NCI-H510A treated with DMSO at 0.1 percent for 48 hours (cell line): ENCODE measurements at places on chromosomes 12 and 14.

DNA sequence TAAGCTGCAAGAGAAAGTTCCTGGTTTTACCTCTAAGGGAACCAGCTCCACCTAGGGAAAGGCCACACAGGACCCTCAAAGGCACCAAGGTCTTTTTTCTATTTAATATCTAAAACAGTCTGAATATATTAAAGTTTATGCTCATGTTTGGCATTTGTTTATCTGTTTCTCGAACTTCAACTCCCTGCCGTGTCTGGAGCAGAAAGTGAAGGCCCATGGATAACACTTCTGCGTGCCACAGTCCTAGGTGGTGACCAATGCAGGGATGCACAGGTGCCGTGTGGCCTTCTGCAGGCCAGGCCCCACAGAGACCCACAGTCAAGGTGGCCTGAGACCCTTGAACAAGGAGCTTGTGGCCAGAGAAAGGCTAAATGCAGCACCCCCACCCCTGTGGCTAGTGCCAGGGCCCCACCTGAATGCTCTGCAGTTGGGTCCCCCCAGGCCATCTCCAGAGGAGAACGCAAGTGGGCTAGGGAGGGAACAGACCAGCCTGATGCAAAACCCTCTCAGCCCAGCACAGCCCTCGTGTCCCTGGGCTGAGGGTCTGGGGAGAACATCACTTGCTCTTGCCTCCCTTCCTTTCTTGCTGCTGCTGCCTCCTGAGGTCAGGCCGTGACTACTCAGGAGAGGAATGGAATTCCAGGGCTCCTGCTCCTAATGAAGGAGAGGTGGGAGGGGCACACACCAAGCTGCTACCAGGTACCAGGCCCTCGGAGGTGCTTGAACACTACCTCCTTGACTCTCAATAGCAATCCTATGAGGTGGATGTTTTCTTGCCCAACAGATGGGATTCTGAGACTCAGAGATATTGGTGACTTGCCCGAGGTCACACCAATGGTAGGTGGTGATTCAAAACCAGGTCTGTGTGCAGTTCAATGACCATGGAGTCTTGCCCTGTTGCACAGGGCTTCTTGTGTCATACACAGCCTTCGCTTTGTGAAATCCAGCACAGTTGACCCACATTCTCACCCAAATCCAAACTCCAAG, 45.4 kb downstream of the PSMA6 start:
- DNase-seq = no peak

GRCh38 chr14:72958548-72958947, 32.3 kb downstream of the DCAF4 start:
- no peak for DNase-seq

GRCh38 chr14:44379292-44379977, 127.6 kb downstream of the FSCB start:
- no peak for DNase-seq

- no peak for DNase-seq
Observed at GRCh38 chr12:21528953-21529352, 2.9 kb downstream of the SPX start.

GRCh38 chr14:50666772-50667683, 1.1 kb downstream of the SAV1 start:
- DNase-seq = peak; percentile 51

- no peak for DNase-seq
Observed at GRCh38 chr14:32629236-32629635, 300.1 kb downstream of the AKAP6 start.

DNA sequence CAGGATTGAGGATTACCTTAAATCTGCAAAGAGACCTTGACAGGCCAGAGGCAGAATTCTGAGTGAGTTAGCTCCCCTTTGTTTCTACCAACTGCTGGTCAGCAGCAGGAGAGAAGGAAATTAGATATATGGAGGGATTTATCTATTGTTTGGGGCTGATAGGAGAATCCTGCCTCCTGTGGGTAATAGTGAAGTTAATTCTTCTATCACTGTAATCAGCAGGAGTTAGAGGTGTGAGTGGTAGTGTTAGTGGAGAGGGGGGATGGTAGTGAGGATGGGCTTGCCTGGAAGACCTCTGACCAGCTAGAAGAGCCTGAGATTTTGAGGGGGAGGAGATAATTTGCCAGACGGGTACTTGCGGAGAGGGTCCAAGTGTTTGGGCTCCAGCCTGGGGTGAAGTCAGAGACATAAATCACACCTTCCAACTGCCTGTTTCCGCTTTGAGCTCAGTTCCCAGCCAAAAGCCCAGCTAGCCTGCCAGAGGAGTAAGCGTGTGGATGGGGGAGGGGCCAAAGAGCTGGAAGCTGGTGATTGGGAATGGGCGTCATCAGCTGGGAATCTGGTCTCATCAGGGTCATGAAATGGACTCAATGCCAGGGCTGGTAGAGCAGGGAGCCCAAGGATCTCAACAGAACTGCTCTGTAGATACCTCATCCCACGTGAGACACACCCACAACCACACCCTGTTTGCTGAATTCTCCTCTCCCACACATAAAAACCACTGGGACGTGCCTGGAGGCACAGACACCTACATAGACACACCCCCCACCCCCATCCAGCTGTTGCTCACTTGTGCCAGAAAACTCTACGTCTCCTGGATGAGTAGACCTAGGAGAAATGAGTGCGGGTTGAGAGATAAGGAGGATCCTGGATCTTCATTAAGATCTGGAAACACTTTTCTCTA, 13.1 kb upstream of the ITGA5 start:
- no peak for DNase-seq

DNA sequence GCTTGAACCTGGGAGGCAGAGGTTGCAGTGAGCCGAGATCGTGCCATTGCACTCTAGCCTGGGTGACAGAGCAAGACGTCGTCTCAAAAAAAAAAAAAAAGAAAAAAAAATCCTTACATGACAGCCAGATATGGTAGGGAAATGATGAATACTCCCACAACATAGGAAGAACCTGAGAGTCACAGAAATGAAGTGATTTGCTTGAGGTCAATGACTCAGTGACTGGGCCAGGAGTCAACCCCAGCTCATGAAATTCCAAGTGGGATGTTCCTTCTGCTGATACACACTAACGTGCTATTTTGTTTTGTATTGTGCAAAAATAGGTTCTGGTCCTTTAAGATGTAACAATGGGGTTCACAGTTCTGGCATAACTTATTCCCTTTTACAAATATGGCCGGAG, 9.0 kb downstream of the RHOF start:
- DNase-seq = no peak

DNA sequence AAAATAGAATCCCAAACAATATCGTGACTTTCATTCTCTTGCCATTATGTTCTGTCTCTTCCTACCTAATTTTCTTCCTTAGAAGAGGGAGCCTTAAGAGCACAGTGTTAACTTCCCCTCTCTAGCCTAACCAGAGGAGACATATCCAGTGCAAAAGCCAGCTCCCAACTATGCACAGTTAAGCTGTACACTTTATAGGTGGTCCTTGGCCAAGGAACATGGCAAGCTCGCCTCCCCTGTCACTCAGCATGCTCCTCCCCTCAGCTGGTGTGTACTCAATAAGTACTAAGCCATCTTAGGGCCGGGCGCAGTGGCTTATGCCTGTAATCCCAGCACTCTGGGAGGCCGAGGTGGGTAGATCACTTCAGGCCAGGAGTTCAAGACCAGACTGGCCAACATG, 255.1 kb upstream of the TMPO start:
- no peak for DNase-seq
